ENCODE measurements at places on chromosomes 3 and 15. TPM values are rescaled to one million over a fixed set of nuclear protein-coding genes. Genes with fewer than 3 reads are reported as not detected.

- no peak for DNase-seq
Measured at GRCh38 chr3:48930590-48930989, 11.9 kb downstream of the ARIH2 start.

DNA sequence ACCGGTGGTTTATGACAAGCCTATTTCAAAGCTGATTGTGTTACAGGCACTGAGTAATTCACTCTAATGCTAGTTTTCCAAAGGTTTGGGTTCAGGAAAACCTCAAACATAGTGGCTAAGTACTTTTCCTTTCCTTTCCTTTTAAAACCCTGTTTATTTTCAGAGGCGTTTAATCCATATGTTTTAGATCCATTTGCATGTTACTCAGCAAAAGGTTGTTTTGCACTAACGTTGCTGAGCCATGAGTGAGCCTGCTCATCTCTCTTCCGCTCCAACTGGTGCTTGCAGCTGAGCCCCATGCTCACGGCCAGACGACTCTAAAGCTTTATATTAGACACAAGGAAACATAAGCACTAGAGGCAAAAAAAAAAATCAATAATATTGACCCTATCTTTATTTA lies 9.4 kb downstream of the CEMIP start:
- no peak for DNase-seq

DNA sequence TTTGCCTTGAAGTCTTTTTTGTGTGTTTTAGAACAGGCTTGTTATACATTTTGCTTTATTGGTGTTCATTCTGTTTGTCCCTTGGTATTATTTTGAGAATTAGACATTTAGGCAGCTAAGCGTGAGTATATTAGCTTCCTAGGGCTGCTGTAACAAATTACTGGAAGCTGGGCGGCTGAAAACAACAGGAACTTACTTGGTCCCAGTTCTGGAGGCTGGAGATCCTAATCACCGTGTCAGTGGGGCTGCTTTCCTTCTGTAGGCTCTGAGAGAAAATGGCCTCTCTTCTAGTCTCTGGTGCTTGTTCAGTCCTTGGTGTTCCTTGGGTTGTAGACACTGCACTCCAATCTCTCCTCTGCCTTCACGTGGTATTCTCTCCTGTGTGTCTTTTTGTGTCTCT lies 142.3 kb downstream of the KLHL25 start:
- DNase-seq: no peak

DNA sequence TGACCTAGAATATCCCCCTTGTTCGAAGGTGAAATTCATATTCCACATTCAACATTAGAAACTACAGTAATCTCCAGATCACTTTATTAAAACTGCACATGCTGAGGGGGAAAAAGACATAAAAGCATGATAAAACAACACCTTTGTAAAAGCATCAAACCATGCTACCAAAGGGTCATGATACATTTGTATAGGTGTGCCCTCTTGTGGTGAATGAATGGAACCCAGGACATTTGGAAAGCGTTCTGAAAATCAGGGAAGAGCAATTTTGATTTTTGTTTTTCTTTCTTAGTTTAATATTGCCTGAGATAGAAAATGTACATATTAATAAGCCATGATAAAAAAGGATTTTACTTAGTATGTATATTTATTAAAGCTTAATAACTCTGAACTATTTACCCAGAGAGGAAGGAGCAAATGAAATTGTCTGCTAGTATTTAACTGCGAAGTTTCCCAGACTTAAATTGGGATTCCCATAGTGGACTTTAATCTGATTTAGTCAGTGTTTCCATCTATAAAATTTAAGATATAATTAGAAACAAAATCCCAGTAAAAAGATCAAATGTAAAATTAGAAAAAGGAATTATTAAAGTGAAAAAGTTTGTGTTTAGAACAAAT lies 105.8 kb upstream of the ARL6 start:
- no peak for DNase-seq

DNA sequence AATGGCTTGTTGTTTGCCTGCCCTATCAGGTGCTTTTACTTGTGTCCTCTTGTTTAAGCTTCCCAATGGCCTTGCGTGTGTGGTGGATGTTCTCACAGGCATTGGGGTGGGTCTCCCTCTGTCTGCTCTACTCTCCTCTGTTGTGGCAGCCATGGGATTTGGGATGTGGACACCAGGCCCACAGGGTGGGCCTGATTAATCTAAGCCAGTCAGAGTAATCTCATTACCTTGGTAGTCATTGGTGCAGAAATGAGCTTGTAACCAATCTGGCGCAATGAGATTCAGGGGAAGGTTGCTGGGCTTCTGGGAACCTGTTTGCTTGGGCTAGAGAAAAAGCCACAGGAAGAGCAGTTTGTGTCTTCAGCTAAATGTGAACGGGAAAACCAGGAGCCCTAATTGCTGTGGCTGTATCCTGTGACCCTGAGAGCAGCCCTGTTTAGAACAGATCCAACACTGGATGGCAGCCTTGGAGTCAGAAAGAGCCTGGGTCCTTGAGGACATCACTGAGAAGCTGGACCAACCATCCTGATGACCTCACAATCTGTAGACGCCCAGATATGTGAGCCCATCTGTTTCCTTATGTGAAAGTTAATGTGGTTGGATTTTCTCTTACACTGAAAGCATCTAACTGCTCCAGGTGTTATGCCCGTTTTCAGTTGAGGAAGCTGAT lies 157.3 kb upstream of the UBE2E1 start:
- no peak for DNase-seq

GRCh38 chr3:72137865-72138861 lies 353.2 kb upstream of the PROK2 start:
- DNase-seq: no peak

GRCh38 chr3:171347301-171348039 lies 112.7 kb downstream of the TNIK start:
- DNase-seq: no peak

GRCh38 chr3:128498127-128498626 lies 5.2 kb upstream of the GATA2 start:
- DNase-seq: peak; percentile 4

DNA sequence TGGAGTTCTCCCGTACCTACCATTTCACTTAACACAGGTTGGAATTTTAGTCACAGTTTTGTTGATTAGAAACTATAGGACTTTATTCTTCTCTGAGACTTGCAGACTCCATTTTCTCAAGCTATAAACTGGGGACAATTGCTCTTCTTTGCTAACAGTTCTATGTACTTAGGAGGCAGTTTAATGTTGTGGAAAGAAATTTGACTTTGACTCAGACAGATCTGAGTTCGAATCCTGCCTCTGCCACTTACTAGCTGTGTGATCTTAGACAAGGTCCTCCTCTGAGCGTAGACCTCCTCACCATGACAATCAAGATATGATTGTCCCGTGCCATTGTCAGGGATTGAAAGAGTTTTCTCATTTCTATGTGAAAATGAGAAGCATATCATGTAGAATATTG lies 196.4 kb upstream of the HES1 start:
- no peak for DNase-seq

DNA sequence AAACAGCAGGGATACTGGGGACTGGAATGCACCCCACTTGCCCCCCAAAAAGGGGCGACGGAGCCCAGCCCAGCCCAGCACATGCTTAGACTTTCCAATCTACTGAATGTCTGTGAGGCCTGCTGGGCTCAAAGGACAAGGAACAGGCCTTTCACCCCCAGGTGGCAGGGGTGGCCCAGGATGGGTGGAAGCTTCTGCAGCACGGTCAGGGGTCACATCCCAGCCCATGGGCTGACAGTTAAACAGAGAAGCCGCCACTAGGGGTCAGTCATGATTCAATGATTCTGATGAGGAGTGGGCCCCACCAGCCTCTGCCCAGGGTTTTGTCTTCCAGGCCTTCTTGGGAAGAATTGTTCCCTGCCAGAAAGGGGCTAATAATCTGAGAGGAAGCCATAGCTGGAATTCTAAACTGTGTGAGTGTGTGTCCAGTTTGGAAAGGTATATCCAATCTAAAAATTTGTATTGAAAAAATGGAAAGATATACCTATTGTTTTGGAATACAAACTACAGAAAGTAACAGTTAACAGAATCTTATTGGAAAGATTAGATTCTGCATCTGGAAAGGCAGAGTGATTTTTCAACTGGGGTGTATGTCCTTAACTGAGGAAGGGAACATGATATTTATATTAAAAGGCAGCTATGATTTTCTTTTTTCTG lies 2.2 kb downstream of the CHRNB4 start:
- DNase-seq: peak; percentile 82

GRCh38 chr3:4207672-4208071 lies 95.5 kb upstream of the SETMAR start:
- DNase-seq: no peak

GRCh38 chr3:189909139-189909538 lies 211.6 kb downstream of the P3H2 start:
- DNase-seq: no peak

Gene RLBP1
- total RNA-seq: not detected

Gene SAMMSON
- not detected for total RNA-seq

Gene ST8SIA2
- total RNA-seq: 3.2 TPM

Gene HEXA
- total RNA-seq: 54.7 TPM

Gene HESX1
- 28.4 TPM for total RNA-seq

Gene ARNT2
- 9.5 TPM for total RNA-seq

Gene LRRC31
- total RNA-seq: not detected

Gene NTRK3
- 2.4 TPM for total RNA-seq

Gene APPL1
- 38.2 TPM for total RNA-seq

Gene GOLGA8K
- total RNA-seq: not detected

Gene CD47
- 15.4 TPM for total RNA-seq

Gene TLR9
- not detected for total RNA-seq
